Activated T-helper 1 cell treated with anti-CD3 and anti-CD28 coated beads, Interleukin-12 subunit alpha, Interleukin-12 subunit beta, Interleukin-2, Interleukin-4 antibody, amounts not matched to agents 30 ng/mL and 10 ng/mL and 1 ng/mL, durations not matched to agents 14 hours and 24 hours and 36 hours (primary cell): ENCODE measurements at places on chromosomes 2 and 18. TPM values are rescaled to one million over a fixed set of nuclear protein-coding genes. Genes with fewer than 3 reads are reported as not detected.

DNA sequence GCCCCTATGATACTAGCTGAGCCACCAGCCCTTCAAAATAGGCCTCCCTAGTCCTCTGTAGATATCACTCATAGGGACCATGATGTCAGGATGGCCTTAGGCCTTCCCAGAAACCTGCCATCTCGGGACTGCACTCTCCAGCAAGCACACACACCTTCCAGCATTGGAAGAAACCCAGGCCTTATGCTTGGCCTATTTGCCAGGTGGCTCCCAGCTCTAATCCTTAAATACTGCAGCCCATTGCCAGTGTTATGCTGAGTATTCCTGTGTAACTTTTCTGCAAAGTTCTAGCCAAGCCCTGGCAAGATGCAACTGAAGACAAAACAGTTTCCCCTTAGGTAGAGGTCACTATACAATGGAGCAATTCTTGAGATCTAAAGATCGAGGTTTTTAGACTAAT lies 316.5 kb downstream of the SETBP1 start:
- DNase-seq = no peak

DNA sequence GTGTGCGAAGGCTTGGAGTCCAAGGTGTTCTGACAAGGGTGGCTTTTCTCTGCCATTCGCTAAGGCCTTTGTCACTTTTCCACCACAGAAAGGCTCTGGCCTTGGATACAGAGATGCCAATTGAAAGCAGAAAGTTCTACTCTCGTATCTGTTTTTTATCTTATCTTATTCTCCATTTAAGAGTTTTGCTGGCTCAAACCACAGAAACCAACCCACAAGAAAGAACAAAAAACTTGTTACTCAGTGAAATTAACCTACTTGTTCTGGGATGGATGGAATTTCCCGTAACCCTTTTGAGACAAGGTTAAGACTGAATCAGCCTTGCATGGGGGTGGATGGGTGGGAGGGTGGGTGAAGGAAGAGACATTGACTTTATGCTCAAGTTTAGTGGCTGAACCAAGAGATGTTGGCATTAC lies 221.7 kb downstream of the CDH20 start:
- DNase-seq = no peak

DNA sequence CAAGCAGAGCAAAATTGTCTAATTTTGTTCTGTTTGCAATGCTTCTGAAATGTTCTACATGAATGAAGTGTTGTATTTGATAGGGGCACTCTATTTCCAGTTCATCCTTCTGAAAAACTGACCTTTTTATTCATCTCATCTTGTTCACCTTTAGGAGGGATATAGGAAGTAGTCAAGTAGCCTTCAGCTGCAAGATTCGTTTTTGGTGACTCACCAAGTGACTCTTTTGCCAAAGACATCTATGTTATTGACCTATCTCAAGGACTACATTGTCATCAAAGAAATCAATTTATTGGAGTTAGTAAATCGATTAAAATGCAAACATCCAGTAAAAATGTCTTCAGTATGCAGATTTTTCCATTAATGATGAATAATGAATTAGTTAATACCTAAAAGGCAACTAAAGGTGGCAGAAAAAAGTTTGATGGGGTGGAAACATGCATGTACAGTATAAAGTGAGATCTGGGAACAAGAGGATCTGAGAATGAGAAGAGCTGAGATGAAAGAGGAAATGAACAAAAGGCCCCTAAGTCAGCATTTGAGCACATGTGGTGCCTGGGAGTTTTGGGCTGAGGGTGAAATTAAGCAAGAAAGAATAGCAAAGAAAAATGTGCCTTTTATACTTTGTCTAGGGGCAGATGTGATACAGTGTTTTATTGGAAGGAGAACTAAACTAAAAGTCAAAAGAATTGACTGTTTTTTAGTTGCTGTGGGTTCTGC lies 255.1 kb upstream of the LINC00305 start:
- DNase-seq = no peak

DNA sequence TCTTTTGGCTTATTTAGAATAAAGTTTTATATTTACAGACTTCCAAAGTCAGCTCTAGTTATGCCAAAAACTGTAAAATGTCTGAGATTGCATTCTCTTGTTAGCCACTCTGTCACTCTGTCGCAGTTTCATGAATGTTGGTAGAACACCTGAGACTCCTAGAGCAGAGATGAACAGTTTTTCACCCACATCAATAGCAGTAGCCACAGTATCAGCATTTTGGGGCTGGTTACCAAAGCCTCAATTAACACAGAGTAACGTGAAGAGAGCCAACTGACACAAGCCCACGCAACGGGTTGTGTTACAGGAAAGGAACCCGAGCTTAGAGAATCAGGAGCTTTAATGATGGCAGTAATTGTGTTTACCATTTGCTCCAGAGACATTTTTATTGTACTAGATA lies 443.0 kb upstream of the SLC39A10 start:
- DNase-seq = no peak

GRCh38 chr2:174522553-174522952 lies 35.7 kb upstream of the GPR155 start:
- no peak for DNase-seq

- no peak for DNase-seq
These were observed 10.5 kb downstream of the WDR43 start for GRCh38 chr2:28904802-28905457.

DNA sequence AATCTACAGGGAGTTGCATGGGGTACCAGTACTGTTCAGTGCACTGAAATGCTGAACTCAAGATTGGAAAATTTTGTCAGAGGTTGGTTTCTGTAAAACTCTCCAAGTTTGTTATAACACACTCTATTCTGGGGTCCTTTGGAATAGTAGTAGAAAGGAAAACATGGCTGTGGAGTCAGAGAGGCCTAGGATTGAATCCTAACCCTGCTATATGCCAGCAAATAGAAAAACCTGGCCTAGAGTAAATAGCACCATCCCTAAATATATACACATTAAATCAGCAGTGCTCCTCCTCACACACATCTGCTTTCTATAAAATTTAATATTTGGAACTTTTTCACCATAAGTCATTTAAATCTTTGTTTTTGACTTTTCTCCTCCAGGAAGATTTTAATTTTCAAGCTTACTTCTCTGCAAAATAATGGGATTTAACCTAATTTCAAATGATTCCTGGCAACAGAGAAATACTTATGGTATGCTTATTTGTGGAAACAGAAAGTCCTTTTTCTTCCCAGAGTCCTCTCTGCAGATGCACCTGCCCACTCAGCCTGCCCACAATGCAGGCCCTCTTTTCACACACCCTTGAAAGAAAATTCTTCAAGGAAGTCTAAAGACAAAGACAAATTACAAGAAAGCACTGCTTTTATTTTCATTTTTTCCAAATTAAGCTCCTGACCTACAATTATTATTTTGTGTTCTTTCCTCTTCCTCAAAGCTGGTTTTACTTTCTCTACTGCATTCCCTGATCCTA lies 197.5 kb upstream of the LRRTM1 start:
- no peak for DNase-seq

DNA sequence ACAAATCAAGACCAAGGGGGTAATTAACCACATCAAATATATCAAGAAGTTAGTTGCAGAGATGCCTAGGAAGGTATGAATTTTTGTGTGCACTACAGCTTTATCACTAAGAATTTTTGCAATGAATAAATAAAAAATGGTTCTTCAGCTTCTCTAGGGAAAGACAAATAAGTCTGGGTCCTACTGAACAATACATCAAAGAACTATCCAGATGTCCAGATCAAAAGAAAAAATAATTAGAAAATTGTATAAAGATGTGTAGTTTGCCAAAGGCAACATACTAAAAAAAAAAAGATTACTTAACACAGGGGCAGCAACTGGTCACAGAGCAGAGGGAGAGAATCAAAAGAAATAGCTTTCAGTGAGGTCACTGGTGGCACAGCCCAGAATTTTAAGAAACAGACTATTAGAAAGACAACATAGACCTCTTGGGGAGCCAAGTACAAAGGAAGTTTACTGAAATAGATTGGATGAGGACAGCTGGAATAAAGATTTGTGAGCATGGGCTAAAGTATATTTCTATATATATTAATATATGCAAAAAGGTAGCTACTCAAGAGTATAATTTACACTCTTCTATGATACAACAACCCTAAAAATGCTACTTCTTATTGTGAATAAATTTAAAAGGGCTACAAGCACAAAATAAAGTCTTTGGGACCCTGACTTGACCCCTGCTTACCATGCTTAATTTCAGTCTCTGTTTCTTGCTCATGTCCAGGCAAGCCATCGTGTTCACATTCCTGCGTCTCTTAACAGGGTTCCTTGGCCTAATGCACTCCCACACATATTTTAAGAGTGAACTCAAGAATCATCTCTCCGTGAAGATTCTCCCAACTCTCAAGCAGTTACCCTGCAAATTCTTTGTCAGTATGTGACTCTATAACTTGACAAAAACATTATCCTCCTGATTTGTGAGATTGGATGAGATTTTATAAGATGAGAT lies 99.0 kb upstream of the GRB14 start:
- DNase-seq = no peak

DNA sequence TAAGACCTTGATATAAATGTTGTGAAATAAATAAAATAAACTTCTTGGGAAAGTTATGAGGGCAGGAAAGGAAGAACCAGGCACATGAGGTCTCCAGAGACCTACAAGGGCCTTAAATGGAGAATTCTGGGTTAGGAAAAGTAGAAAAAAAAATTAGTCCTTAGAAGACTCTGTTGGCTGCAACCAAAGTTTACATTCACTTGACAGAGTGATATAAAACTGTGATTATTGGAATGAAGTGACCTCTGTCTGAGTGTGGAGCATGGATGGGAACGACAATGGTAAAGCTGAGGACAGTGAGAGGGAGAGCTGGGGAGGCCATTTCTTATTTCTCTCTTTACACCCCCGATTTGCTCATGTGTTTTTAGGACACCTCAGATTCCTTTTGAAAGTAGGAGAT lies 29.0 kb upstream of the CAVIN2 start:
- DNase-seq = no peak

GRCh38 chr2:174593574-174594203 lies 3.9 kb downstream of the WIPF1 start:
- DNase-seq = peak; percentile 69

DNA sequence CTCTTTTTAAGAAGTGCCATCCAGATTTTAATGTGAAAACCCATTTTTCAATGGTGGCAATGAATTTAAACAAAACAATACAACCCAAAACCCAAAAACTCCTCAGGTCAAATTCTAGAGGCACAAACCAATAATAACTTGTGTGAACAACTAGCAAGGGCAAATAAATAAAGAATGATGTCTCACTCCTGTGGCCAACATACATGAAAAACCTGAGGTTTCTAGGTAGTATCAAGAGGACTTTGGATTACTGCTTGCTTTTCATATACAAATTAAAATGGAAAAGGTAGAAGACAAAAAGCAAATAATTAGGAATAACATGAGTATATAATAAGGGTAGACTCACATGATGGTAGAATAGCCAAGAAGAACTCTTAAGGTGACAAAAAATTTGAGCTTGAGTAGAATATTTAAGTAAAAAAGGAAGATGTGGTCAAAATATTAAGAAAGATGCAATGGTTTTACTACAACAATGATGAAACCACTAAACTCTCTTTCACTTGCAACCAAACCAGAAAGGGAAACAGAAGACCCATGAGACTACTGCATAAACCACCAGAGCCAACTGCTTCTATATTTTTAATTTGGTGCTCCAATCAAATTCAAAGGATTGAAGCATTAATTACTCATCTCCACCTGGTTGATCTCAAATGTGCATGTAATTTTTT lies 53.5 kb downstream of the DARS1 start:
- no peak for DNase-seq

GRCh38 chr2:10879624-10880585 lies 31.8 kb upstream of the KCNF1 start:
- no peak for DNase-seq

DNA sequence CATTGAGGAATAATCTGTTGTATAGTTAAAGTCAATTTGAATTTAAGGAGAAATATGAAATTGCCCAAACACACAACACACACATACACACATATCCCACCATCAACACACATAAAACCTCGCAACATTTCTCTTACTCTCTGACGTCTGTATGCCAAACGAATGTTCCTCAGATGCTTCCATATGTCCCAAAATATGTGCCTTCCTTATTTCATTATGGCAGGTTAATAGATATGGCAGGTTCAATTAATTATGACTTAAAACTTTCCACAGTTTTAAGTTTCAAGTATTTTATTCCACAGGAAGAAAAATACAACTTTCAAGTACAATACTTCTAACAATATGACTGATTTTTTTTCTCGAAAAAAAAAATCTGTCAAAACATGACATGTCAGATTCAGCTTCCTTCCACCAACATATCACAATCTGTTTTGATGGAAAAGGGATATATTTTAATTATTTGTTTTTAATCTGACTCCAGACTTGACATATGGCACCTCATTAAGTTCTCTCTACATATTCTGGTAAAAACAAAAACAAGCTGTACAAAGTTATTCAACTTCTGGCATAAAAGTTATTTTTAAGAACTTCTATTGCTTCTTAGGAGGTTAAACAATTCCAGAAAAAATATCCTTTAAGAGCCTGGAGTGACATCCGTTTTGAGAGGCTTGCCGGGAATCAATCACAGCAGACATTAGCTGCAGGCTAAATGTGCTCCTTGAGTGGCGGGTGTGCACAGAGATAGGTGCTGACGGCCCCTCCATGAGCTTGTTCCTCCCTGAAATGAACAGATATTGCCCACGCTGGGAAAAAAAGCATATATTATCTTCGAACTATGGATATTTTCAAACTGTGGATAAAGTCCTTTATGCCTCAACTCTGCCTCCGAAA lies 812.7 kb downstream of the DCDC2C start:
- no peak for DNase-seq

DNA sequence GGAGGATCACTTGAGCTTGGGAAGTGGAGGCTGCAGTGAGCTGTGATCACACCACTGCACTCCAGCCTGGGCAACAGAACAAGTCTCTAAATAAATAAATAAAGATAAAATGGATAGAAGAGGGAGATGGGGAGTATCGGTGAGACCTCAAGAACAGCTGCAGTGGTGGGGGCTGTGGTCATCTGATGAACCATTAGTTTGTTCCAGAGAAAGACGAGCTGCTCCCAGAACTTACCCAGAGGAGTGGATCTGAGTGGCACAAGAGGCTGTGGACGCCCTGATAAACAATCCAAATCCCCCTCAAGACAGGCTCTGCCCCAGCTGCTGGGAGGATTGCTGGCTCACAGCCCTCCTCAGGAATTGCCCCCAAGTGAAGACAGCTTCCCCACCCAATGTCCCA lies 26.7 kb downstream of the TMEM127 start:
- no peak for DNase-seq

DNA sequence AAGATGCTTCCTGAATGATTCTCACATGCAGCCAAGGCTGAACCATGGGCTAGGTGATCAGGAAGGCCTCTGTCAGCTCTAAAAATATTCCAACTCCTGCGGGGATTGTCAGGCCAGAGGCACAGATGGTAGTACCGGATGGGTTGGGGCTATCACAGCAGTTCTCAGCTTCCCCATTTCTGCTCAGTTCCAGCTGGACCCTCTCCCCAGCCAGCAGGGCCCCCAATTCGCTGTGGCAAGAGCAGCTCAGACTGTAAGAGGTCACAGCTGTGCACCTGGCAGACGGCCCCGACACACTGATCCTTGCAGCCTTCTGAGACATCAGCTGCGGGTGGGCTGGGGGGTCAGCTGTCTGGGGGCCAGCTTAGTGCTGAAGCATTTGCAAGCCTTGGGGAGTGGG lies 43.6 kb upstream of the TCF7L1 start:
- DNase-seq = no peak

GRCh38 chr2:95232232-95232631 lies 24.9 kb downstream of the ZNF892 start:
- DNase-seq = no peak

The NOL4 gene
- not detected in 2 replicates for total RNA-seq

The RGPD3 gene
- 0.16 and 0.22 TPM in 2 replicates for total RNA-seq

The AGFG1 gene
- 239 and 252 TPM in 2 replicates for total RNA-seq

The ANKRD30BL gene
- not detected in 2 replicates for total RNA-seq

The ZCCHC2 gene
- total RNA-seq = 55.7 and 58.8 TPM in 2 replicates

The KCNJ3 gene
- not detected in 2 replicates for total RNA-seq

The DSC3 gene
- total RNA-seq = not detected in 2 replicates

The POTEI gene
- not detected in 2 replicates for total RNA-seq

The RELCH gene
- total RNA-seq = 32.6 and 34.5 TPM in 2 replicates

The ASB18 gene
- not detected in 2 replicates for total RNA-seq

The NR4A2 gene
- total RNA-seq = 20.5 and 21.9 TPM in 2 replicates
